ENCODE measurements at places on chromosomes 4 and X. TPM values are rescaled to one million over a fixed set of nuclear protein-coding genes. Genes with fewer than 3 reads are reported as not detected.
A peak's percentile ranks its signal among the peaks of the same experiment; 100 is the strongest.

- DNase-seq, result no peak
Observed at GRCh38 chr4:176011529-176011928, 54.1 kb upstream of the WDR17 start.

DNA sequence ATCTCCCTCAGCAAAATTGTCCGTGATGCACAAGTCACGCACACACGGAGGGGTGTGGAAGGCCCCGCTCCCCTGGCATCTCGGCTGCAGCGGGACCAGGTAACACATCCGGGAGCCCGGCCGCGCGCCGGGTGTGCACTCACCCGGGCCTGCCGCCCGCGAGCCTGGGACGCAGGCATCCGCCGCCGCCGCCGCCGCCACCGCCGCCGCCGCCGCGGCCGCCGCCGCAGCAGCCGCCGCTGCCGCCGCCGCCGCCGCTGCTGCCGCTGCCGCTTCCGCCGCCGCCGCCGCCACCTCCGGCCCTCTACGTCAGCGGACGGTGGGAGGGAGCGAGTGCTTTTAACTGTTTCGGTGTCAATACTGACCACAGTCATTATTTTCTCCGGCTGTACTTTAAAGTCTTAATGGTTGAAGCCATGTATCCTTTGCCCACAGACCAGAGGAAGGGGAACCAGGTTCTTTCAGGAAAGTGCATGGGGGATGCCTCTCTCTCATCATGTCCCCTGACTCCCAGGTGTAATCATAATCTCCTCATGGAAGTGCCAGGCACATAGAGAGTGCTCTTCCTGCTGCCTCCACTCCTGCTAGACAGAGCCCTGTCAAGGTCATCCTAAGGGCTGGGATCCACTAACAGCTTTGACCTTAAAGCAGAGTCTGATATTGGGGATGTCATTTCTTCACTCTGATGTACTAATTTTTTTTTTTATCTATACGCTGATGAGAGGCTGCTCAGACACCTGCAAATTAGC, 38.0 kb downstream of the MAGEE2 start:
- DNase-seq, result peak; percentile 47

DNA sequence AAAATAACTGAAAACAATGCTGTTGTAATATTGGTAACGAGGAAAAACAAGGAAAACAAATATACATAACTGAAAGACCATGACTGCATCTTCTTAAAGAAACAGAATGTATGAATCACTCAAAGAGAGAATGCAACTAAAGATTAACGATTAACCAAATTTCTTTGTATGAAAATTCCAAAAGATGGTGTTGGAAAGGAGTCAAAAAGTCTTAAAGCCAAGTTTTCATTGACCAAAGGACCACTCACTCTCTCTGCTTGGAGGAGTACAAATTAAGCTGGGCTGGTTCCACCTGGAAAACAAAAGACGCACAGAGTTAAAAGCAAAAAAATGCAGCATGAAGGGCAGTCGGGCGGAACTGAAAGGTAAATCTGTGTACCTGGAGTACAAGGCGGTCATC, 1.8 kb downstream of the DCAF12L1 start:
- DNase-seq, result no peak

DNA sequence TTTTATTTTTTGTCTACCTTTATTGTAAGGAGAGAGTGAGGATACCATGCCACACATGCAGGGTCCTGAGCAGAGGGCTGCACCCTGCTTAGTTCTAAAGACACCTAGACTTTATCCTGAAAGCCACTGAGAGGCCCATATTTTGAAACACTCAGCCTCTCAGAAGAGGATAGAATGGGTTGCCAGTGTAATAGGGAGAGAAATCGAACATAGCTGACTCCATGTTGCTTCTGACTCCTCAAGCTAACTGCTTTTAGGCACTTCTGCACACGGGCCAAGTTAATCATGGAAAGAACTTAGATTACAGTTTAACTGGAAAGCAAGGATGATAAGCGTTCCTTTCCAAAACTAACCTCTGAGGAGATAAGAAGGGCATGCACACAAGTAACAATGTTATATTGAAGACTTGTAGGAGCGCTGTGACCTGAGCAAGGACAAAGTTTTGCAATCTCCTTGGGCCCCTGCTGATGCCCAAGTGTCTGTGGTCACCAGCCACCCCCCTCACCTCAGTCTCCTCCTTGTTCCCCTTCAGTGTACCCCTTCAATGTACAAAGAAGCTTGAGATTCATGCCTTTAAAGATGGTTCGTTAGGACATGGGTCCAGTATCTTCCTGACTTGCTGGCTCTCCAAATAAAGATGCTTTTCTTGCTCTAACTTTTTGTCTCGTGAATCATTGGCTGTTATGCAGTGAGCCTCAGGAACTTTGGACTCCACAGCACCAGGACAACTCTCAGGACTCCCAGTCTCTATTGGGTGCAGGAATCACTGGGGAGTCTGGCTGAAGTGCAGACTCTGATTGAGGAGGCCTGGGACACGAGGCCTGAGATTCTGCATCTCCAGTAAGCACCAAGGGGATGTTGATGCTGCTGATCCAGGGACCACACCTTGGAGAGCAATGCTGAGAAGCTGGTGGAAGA, 25.4 kb upstream of the CD99 start:
- DNase-seq, result no peak

GRCh38 chr4:84099599-84099998, 399.5 kb downstream of the NKX6-1 start:
- no peak for DNase-seq

GRCh38 chr4:41125558-41126311, 88.6 kb downstream of the APBB2 start:
- no peak for DNase-seq

DNA sequence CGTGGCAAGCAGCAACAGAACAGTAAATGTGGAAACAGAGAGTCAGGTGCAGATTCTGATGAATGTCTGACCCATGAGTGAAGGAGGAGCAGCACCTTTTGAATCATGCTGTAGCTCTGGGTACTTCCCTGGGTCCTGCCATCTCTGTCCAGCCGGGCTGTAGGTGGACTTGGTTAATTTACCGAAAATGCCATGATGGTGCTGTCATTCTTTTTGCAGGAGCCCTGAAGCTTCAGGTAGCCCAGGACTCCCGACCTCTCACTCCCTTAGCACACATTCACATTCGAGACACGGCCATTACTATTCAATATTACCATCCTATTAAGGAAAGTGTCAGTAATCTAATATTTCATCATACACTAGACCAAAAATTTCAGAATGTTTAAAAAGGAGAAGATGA, 320.9 kb downstream of the STK32B start:
- DNase-seq, result no peak

DNA sequence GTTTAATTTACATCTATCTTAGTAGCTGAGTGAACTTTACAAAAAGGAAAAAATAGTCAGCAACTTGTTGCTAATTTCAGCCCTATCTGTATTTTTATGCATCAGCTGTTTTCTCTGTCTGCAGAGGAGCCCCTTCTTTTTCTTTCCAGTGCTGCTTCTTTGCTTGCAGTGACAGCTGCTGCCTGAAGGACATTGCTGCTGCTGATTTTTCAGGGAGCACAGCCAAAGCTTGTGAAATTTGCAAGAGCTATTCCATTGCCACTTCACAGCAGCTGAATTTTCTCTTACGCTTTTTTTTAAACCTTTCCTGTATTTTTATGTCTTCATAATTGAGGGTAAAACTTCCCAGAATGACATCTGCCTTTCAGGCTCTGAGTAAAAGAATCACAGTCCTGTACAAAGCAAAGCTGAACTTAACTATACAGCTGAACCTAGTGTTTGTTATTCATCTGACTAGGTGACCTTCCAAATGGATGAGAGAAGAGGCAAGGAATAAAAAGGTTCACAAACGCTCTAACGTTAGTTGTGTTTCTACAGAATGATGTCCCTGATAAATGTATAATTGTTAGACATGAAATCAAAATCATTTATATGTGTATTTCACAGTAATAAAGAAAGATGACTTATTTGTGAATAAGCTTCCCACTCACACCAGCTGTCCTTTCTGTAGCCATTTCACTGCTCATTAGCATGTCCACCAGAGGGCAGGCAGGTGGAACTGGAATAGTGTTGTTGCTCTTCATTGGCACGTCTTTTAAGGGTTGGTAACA, 541.4 kb downstream of the ADGRL3 start:
- peak; percentile 61 for DNase-seq

DNA sequence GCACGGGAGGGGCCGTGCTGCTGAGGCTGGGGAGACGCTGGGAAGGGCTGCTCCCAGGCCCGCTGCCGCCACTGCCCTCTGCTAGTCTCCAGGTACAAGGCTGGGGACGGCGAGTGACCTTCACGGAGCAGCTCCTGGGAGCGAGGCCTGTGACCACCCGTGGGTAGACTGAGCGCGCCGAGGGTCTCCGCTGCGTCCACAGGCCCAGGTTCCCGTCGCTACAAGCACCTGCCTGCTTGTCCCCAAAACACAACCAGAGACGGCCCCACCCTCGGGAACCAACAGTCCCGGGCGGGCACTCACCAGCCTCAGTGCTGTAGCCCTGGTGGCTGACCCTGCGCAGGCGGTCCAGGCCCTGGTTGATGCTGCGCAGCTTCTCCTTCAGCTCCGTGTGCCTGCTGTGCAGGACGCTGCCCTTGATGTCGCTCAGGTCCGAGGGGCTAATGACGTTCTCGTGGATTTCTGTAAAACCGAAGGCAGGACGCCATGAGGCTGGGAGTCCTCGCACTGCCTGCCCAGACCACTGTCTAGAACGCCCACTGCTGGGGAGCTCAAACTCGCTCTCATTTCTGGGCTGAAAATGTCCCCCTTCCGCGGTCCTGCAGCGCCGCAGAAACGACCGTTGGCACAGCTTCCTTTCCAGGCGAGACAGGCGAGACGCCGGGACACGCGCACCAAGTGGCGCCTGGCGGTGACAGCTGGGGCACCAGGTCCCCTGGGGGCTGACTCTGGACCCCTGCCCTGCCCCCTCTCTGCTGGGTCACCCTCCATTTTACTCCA, 14.3 kb downstream of the LRPAP1 start:
- no peak for DNase-seq

DNA sequence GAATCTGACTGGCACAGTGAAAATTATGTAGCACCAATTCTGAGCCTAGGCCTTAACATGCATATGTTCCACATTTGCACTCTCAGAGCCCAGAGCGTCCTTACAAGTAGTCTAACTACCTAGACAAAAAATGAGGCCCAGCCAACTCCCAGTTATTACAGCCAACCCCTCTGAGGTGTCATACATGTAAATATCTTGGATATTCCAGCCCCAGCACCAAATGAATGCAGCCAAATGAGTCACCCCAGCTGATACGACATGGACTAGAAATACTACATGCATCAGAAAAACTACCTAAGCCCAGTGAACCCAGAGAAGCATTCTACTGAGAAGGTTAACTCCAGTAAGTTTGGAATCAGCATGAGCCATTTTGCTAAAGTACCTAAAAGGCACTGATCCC, 145.1 kb downstream of the STPG2 start:
- no peak for DNase-seq

DNA sequence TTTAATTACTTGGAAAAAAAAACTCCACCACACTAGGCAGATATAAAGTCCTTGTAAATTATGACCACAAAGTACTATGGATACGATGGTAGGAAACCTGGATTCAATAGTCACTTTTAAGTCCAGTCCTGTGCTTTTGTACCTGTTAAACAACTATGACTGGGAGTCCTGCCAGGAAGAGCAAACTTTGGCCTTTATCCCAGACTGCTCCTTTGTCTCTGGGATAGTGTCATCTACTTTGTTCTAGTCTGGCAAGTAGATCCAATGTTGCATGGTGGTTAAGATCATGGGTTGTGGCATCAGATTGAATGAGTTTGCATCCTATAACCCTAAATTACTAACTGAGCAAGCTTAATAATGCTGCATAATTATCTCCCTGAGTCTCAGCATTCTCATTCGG, 175.3 kb upstream of the FGF13 start:
- no peak for DNase-seq

DNA sequence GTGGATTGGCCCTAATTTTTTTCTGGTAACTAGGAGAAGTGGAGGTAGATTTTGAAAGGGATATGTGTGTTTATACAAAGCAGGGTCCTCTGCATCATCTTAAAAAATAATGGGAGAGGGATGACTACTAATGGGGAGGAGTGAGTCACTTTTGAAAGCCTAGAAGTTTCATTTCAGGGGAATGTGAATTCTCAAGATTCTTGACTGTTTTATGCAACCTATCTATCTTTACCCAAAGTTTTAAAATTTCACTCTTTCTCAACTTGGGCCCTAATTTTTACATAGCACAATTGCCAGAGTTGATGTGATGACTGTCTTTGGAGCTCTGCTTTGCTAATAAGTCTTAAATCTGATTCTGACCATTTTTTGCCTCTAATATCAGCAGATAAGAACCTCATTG, 445.2 kb downstream of the GRXCR1 start:
- no peak for DNase-seq

- no peak for DNase-seq
Observed at GRCh38 chr4:87912164-87913004, 63.1 kb upstream of the SPP1 start.

GRCh38 chrX:12241026-12241425, 102.8 kb downstream of the FRMPD4 start:
- DNase-seq, result no peak

DNA sequence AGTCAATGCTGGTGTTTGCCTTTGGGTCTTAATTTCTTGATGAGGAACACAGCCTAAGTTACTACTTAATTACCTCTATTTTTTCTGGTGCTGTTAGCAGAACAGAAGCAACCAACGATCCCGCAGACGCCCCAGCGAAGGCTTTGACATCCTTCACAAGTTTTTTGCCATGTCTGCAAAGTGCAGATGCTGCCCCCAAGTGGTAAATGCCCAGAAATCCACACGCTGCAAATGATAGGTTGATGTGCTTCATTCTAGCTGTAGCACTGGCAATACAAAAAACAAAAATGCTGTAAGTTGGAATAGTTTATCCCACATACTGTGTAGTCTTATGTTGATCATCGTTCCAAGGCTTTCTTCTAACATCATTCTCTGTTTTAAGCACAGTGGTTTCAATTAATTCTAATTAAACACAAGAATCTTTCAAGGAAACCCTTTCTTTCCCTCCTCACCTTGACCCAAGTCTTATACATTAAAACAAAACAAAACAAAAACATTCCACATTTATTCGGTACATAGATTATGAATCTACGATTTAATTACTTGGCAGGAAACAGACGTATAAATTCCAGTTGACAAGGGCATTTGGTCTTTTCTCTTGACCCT, 1.2 kb downstream of the PNPLA4 start:
- DNase-seq, result peak; percentile 50

DNA sequence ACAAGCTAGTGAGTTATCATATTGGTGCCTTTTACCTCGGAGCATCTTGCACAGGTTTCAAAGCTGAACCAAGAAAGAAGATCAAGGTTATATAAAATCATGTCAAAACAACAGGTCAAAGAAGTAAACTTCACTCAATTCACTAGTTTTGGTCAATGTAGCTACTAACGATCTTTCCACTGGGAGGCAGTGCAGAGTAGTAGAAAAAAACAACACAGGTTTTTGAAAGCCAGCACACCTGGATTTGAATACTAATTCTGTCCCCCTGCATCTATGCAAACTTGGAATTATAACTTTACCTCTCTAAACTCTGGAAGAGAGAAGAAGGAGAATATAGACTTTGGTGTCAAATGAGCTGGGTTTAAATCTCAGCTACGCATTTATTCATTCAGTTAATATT, 266.1 kb downstream of the GRIA3 start:
- DNase-seq, result peak; percentile 10

- DNase-seq, result no peak
Observed at GRCh38 chrX:111284631-111285293, 14.5 kb upstream of the CAPN6 start.

MAGEA1 gene
- total RNA-seq, result not detected

NLGN3 gene
- 1.3 TPM for total RNA-seq

VEGFD gene
- total RNA-seq, result not detected

CEP44 gene
- 4.3 TPM for total RNA-seq

DCAF4L1 gene
- under 0.01 TPM for total RNA-seq

INTS6L gene
- 11.8 TPM for total RNA-seq

SSX4B gene
- not detected for total RNA-seq

EFHC2 gene
- 7.3 TPM for total RNA-seq
